SJCRH30 (cell line): ENCODE measurements at places on chromosomes 16 and 17.

DNA sequence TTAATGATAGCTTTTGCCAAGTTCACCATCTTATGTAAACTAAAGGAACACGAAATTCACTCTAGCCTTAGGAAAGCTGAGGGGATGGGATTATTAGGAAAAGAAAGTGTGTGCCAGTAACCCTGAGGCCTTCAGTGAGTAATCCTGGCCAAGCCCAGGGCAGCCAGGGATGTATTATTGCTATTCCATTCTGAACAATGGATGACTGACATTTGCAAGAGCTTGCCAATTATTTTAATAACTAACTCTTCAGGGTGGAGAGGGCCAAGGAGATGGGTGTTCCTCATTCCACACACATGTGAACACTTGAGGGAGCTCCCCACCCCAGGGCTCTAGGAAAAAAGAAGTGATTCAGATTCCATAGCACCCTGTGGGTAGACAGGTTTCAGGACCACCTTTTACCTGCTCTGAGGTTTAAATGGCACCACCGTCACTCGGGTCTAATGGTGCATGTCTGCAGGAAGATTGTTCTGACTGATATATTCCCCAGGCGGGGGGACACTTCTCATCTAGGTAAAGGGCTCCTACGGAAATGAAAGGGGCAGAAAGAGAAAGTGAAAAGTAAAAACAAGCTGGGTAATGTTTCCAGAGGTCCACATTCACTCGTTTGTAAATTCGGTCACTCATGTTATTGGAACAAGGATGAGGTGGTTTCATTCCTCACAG, 41.5 kb downstream of the TK2 start:
- DNase-seq = no peak

- no peak for DNase-seq
Observed at GRCh38 chr16:87198328-87198832, 118.8 kb downstream of the C16orf95 start.

DNA sequence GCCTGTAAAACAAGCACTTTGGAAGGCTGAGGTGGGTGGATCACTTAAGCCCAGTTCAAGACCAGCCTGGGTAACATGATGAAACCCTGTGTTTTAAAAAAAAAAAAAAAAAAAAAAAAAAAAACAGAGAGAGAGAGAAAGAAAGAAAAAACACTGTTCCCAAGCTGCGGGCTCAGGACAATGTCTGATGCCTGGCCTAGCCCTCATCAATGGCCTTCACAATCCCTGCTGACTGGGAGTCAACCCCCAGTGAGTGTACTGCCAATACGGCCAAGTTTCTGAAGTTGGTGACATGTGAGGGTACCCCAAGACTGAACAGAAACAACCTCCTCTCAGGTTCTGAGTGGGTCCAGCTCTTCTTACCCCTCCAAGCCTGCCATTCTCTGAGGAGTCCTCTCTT, 116.5 kb downstream of the ZNF778 start:
- no peak for DNase-seq

DNA sequence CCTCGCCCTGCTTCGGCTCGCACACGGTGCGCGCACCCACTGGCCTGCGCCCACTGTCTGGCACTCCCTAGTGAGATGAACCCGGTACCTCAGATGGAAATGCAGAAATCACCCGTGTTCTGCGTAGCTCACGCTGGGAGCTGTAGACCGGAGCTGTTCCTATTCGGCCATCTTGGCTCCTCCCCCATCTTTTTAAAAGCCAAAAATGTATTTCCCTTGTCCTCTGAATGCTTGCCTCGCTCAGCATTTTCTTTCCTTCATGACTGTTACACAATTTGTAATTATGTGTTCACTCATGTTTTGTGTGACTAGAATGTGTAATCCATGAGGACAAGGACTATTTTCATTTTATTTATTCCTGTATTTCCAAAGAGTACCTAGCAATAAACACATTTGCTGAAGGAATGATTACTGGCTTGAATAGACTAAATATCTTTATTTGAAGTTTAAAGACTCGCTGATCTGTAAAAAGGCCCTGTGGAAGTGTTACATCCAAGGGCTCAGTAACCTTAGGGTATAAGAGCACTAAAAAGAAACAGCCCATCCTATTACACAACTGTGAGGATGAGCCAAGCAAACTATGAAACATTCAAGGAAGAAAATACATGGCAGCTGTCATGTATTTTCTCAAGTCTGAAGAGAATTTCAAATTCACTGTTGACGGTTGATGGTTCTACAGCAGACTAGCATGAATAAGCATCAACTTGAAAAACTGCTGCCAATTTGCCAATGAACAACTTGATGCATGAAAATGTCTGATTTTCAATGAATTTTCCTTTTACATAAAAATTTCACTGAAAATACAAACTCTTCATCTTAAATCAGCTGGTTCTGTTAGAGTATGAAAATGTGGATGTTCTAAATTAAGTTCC, 192.6 kb downstream of the MYO1D start:
- no peak for DNase-seq

- no peak for DNase-seq
Observed at GRCh38 chr17:62206550-62206949, 141.5 kb upstream of the MED13 start.

DNA sequence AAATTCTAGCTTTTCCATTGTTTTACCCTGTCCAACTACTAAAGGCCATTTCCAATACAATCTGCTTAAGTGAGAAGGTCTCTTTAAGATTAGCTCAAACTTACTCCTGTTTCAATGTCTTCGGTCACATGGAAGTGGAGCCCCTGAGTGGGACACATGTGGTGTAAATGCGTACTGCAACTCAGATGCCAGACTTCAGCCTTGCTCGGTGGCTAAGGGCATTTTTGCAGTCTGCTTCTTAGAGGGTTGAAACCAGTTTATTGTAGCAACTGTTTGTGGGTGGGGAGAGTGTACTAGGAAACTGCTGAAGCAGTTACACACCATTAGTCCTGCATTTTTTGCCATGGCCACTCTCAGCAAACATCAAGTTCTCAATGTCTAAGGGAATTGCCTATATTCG, 140.6 kb downstream of the PARN start:
- DNase-seq = peak; percentile 14

GRCh38 chr17:81481073-81481799, 31.4 kb downstream of the ACTG1 start:
- no peak for DNase-seq

DNA sequence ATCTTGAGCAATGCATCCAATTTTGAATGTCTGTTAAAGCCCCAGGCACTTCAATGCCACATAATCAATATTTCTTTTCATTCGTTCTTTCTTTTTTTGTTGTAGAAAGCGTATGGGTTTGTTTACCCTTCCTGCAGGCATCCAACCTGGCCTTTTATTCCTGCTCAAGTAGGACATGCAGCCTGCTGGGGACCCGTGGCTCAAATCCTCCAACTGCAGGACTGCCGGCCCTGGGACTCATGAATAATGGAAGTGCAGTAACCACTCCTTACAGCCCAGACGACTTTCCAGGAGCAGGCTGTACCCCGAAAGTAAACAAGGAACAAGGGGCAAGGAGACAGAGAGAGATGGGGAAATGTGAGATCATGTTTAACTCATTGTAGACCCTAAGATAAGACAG, 126.4 kb downstream of the SALL1 start:
- DNase-seq = no peak

GRCh38 chr17:48025904-48026501, 11.6 kb downstream of the COPZ2 start:
- no peak for DNase-seq

DNA sequence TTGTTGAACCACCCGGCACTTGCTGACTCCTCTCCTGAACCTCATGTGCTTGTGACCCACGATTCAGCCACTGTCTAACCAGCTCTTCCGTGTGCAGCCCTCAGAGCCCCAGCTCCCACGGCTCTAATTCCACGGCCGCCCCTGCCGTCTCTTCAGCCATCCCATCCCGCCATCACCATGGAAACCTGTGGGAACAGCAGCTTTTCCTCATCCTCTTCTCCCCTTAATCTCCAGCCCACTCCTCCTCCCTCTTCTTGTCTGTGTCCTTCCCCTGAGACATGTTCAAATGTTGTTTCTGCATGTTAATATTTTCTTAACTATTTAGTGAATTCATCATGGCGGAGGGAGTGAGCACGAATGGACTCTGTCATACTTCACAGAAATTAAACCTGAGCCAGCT, 285.2 kb downstream of the CDH13 start:
- DNase-seq = no peak
